ENCODE measurements at places on chromosomes 2 and 18. TPM values are rescaled to one million over a fixed set of nuclear protein-coding genes. Genes with fewer than 3 reads are reported as not detected.

TDRD15 gene
- not detected for total RNA-seq

OTOS gene
- not detected for total RNA-seq

SERPINB11 gene
- not detected for total RNA-seq

PROM2 gene
- total RNA-seq = 11.8 TPM

LCT gene
- total RNA-seq = not detected

GCG gene
- 0.14 TPM for total RNA-seq

ECEL1 gene
- 21.9 TPM for total RNA-seq

GAD1 gene
- 2.5 TPM for total RNA-seq

SGO2 gene
- total RNA-seq = 29.9 TPM

SULT1C4 gene
- total RNA-seq = 4.9 TPM

FAP gene
- not detected for total RNA-seq

FAM110C gene
- 7.7 TPM for total RNA-seq

CD8A gene
- 0.44 TPM for total RNA-seq

FBXO48 gene
- total RNA-seq = 1.3 TPM

DNA sequence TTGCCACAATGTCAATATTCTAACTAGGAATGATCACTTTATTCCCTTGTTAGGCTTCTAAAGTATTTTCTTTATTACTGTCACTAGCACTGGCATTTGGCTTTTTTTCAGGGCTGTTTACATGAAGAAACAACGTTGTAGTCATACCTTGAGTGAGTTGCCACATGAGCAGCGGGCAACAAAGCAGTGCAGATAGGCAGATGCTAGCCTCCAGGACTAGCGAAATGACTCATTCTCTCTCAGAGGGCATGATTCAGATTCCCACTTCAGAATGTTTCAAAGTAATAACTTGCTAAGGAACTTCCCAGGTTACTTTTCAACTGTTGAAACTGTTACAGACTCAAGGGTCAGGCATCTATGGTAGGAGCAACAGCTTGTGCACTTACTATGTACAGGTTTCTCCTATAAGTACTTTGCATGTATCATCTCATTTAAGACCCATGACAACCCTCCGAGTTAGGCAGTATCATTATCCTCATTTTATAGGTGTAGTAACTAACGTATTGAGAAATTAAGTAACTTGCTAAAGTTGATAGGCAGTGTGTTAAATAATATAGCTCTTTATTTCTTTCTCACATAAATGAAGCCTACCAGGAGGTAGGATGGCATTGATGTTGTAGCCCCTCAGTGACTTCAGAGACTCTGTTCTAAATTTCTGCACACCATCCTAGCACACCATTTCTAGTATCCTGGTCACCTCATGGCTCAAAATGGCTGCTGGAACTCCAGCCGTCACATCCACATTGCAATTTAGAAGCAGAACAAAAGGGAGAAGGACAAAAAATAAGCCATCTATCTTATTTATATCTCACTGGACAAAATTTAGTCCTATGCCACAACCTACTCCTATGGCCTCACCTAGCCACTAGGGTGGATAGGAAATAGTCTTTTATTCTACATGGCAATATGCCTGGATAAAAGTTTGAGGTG, 83.3 kb downstream of the ICOS start:
- DNase-seq = no peak

DNA sequence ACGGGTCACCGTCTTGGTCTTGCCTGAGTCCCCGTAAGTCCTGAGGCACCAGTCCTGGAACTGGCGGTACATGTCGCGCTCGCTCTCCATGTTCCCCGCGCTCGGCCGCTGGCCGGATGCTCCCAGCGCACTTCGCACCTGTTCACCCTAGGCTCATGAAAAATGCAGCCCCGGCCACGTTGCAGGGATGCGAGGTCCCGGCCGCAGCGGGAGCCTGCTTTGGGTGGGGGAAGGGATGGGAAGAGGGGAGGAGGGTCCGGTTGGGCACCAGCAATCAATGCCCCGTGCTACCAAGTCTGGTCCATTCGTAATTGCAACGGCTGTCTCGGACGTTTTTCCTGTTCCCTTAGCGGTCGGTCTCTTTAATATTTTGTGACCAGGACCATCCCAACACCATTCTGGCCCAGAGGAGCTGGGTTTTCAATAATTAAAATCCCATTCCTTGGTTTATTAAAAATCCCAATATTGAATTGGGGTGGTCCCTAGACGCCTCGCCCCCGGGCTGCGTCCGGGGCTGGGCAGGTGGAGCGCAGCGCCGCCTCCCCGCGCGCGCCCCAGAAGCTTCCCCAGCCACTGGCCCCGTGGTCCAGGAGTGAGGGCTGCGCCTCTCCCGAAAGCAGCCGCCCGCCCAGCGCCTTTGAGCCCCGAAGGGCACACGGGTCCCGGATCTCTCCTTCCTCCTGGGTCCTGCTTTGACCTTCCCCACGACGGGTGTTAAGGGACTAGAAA, 1.4 kb downstream of the NOL4 start:
- DNase-seq = peak; percentile 59

DNA sequence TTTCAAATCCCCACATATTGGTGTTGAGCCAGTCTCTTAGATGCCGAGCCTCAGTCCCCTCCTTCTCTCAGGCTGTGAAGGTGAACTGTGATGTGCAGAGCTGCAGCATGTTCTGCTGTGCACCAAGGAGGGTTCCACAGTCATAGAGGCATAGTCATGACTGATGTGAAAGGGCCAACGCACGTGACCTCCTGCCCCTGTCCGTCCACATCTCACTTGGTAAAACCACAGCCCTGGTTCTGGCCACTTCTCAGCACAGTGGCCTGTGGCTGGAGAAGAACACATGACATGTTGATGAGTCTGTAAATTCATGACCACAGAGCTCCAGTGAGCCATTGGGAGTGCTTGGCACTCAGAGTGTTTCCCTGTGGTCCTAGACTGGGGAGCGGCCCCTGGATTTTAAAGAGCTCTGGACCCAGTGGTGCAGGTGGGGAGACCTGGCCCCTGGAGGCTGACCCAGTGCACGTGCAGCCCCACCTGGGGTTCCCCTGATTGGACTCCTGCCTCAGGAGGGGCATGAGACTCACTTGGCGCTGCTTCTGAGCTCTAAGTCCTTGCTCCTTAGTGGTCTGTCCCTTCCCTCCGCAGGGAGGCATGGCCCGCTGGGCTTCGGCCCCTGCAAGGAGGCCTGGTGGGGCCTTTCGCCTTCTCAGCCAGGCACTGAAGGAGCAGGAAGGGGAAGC, 25.3 kb downstream of the INPP4A start:
- DNase-seq = no peak

DNA sequence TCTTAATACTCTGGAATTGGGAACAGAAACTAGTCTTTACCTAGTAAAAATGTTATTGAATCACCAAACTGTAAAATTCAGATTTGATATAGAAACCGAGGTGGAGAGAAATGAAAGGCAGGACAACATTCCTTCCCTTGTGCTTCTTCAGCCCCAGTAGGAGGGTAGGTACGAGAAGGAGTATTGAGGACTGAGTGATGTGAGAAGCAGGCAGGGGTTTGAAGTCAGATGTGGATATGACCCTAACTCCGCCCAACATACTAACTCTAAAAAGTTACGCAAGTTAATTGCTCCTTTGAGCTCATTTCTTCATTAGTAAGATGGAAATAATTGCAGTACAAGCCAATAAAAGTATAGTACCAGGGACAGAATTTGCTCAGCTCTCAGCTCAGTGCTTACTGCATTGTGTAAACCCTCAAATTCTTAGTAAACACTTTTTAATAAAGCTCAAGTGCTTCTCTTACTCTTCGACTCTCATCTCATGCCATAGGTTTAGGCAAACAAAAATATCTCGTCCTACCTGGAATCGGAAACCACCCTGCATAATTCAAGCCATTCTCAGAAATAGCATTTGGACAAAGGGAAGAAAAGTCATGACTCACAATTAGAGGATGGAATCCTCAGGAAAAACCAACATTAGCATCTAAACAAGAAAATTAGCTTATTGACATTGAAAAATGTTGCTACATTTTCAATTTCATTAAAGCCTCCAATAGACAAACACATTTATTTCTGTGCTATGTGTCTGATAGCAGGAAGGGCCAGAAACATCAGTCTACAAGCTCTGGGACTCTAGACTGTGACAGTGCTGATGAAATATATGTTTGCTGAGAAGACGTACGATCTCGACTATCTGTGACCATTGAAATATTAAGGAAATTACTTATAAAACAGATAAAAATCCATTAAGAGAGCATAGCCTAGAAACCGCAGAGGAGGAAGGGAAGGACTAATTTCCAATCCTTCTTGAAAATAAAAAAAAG, 161.3 kb downstream of the HNMT start:
- no peak for DNase-seq

- no peak for DNase-seq
These were observed 104.3 kb upstream of the ST6GAL2 start for GRCh38 chr2:106990297-106990696.

DNA sequence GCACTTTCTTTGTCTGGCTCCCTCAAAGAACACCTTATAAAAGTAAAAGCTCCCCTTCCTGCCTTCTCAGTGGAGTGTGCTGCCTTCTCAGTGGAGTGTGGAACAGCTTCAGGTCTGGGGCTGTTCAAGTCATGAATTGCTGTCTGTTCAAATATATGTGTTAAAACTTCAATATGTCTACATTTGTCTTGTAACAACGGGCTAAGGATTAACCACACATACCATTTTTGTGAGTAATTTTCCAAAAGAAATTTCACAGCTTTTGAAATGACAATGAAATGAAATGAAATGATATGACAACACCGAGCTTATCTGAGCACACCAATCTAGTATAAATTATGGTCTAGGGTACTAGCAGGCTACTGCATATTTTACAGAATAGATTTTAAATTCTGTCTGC, 42.9 kb downstream of the CABYR start:
- DNase-seq = no peak

- DNase-seq = no peak
These were observed 558 bp downstream of the MRPS5 start for GRCh38 chr2:95121093-95121406.

DNA sequence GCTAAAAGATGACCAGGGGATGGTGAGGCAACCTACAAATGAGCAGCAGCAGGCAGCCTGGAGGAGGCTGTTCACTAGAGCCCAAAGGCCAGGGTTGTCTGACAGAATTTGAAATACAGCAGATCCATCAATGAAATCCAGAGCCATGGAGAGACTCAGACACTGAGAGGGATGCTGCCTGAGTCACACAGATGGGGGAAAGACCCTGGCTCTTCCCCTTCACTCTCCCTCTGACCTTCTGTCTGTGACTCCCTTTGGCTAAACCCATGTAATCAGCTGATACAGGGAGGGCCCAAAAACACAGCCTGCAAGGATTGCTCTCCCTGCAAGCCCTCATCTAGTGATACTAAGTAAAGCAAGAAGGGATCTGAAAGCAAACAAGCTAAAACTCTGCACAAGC, 166.5 kb upstream of the SPOPL start:
- no peak for DNase-seq

GRCh38 chr2:176147210-176147799, 4.0 kb upstream of the HOXD4 start:
- no peak for DNase-seq

DNA sequence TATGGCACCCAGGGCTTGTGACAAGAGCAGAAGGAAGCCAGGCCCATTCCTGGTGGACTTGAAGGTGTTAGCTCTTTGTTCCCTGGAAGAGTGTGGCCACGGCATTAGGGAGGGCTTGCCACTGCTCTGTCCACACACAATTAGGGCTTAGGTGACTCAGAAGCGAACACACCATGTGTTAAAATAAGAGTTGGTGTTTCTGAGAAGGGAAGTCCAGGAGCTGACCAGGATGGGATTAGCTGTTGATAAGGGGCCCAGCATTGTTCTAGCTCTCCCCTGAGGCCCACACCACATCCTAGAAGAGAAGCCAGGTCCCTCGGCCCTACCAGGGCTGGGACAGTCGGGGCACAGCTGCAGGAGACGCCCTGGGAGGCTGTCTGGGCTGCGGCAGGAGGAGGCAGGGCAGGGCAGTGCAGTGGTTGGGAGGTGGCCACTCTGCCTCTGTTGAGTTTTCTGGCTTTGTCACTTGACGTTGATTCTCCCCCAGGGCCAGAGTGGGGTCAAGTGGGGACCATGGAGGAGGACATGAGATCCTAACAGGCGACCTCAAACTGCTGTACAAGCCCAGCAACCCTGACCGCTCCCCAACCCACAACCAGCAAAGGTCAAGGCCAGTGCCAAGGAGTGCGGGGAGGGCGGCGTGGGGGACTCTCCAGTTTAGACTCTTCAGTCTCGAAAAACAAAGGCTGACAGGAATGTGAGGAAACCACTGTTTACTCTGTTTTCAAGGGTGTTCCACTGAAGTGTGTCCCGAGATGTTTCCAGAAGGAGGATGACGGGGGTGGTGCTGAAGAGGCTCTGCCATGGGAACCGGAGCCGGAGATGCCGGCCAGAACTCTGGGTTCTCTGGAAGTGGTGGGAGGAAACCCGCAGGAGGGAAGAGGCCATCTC, 16.8 kb downstream of the GNLY start:
- no peak for DNase-seq

DNA sequence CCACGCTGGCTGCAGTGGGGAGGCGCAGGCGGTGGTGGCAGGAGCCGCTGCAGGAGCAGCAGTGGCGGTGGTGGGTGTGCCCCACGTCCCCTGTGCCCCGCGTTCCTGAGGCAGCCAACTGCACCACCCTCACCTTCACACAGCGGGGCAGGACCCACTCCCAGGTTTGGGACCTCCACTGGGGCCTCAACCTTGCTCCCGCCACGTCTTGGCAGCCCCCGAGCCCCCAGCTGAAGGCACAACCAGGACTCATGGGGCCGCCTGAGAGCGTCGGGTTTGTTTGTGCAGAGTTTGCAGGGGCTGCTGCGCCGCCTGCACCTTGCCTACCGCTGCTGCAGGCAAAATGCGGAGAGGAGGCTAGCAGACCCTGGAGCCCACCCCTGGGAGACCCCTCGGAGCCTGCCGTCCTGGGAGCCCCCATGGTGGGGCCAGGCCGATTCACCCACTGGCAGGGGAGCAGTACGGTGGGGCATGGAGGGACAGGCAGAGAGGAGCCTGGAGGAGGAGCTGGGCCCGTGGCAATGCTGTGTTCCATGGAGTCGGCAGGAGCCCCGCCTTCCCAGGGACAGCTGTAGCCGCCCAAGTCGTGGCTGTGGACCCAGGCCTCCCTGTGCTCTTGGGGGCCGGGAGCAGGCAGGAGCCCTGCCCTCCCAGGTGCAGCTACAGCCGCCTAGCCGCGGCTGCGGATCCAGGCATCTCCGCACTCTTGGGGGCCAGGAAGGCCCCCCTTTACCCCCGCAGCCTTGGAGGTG, 14.7 kb upstream of the EML6 start:
- peak; percentile 69 for DNase-seq

GRCh38 chr2:230267556-230267955, 42.0 kb downstream of the SP140 start:
- no peak for DNase-seq

DNA sequence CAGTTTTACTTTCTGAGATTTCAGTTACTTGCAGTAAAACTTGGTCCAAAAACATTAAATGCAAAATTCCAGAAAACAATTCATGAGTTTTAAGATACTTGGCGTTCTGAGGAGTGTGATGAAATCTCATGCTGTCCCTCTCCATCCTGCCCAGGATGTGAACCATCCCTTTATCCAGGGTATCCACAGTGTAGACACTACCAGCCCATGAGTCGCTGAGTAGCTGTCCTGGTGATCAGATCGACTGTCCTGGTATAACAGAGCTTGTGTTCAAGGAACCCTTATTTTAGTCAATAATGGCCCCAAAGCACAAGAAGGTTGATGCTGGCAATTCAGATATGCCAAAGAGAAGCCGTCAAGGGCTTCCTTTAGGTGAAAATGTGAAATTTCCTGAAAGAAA, 3.2 kb downstream of the SP100 start:
- DNase-seq = no peak

All from WTC11 (cell line).